ENCODE measurements at places on chromosomes 3 and 15.
A peak's percentile ranks its signal among the peaks of the same experiment; 100 is the strongest.

DNA sequence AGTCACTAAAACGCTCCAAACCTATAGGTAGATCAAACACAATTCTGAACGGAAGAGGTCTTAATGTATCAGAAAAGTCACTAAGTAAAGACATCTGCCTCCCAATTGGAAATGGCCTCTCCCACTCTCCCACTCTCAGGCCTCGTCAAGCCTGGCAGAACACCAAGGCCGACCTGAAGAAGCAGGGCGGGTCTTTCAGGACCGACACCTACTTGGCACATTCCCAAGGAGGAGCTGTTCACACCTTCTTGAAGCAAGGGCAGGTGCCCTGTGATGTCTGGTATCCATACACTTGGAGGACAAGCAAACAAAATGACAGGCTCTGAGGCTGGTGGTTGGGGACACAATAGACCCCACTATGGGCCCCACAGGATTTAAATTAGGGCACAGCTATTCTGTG is 30.0 kb downstream of the XXYLT1 start:
- no peak for DNase-seq

- DNase-seq = no peak
Measured at GRCh38 chr3:187072102-187072501, 67.2 kb downstream of the RPL39L start.

GRCh38 chr3:27680517-27681246 is 41.4 kb downstream of the EOMES start:
- DNase-seq = no peak

DNA sequence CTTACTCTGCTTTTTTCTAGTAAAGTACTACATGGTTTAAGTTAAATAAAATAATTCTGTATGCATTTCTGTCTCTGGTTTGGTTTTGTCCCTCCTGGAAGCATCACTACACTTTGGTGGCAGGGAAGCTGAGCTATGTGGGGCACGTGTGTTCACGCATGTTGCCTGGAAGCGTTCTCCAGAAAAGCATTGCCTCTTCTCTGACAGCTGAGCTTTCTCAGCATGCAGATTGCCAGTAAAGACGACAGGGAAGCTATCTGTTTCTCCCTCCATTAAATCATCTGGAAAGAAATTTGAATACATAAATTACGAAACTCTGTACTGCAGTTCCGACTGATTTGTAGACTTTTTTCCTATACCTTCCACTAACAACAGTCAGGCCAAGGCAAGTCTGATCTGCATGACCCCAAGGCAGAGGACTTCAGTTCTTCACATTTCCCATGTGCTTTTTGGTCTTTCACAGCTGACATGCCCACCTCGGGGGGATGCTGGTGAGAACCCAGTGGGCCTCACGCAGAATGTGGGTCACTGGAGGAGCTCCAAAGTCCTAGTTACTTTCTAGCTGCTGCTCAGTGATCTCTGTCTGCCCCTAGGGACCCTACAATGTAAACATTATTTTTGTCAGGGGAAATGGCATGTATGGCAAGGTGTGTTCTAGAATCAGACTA is 43.0 kb downstream of the PGPEP1L start:
- no peak for DNase-seq

DNA sequence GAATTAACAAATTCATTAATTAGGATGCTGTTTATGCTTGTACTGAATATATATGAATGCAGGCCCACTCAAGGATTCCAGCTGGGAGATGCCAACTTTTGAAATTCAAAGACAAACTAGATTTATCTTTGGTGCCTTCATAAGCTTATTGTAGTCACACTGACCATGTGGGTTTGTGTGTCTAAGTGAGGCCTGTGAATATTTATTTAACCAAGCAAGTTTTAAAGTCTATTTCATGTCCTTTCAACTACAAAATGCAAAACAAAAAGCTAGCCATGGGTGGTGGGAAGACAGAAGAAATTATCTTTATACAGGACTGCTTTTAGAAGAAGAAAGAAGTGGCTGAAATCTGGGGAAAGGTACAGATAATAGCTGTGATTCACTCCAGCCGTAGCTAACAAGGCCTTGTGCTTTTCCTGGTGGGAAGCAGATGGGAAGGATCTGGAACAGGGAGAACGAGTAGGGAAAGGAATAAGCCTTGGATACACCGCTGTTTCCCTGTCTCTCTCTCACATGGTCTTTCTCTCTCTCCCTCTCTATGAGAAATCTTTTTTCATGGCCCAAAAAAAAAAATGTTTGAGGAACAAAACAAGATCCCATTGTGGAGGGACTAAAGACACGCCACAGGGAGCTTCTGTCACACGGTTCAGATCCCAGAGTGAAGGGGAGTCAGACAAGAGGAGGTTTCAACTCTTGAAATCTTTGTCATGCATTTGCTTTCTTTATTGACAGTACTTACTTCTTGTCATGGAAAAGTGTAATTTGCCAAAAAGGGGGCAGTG is 225.5 kb downstream of the RORA start:
- no peak for DNase-seq

GRCh38 chr15:90151989-90152645 is 49.0 kb upstream of the SEMA4B start:
- no peak for DNase-seq

- peak; percentile 94 for DNase-seq
Measured at GRCh38 chr15:81296673-81297072, 27.3 kb downstream of the STARD5 start.

- no peak for DNase-seq
Measured at GRCh38 chr15:57284535-57284934, 91.8 kb upstream of the CGNL1 start.

DNA sequence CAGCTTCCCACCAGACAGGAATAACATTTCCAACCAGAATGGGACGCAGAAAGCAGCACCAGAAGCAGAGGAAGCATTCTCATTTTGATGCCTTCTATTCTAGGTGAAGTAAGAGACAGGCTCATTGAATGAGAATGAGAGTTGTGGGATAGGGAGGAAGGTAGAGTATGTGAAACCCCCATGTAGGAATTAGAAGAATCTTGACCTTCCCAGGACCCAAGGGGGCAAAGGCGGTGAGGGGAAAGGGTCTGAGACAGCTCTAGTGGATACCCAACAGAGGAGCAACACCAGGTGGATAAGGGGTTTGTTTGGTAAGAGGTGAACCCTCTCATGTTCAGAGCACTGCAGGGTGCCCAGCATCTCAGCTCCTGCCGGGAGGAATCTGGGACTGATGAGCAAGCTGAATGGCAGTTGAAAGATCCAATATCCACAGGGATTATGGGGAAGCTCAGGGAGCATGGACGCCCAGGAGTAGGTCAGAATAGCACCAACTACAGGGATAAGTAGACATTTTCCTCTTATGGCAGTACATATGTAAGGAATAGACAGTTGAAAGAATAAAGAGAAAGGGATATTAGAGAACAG is 77.0 kb downstream of the PLCL2 start:
- no peak for DNase-seq

- no peak for DNase-seq
Measured at GRCh38 chr3:132273036-132273435, 44.2 kb upstream of the ACP3 start.

DNA sequence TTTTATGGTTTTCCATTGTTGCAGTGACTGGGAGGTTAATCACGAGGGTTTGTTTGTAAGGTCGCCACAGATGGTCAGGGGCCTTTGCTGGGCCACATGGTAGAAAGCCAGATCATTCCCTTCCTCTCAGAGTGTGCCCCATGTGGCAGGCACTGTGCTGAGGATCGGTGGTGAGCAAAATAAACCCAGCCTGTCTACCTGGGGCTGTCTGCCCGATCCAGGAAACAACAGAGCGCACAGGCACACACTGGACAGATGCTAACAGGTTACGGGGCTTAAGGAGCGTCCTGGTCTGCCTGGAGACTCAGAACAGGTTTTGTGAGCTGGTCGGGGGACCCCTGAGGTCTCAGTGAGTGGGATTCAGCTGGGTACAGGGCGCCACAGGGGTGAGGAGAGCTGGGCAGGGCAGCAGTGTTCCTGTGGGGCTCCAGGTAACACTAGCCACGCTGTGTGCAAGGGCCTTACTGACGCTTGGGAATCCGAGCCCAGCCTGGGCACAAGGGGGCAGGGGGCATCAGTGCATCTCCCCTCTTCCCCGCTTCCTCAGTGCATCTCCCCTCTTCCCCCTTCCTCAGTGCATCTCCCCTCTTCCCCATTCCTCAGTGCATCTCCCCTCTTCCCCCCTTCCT is 136.4 kb downstream of the DNAJB8 start:
- DNase-seq = peak; percentile 53

- no peak for DNase-seq
Measured at GRCh38 chr3:9749296-9749644, 482 bp upstream of the OGG1 start.

DNA sequence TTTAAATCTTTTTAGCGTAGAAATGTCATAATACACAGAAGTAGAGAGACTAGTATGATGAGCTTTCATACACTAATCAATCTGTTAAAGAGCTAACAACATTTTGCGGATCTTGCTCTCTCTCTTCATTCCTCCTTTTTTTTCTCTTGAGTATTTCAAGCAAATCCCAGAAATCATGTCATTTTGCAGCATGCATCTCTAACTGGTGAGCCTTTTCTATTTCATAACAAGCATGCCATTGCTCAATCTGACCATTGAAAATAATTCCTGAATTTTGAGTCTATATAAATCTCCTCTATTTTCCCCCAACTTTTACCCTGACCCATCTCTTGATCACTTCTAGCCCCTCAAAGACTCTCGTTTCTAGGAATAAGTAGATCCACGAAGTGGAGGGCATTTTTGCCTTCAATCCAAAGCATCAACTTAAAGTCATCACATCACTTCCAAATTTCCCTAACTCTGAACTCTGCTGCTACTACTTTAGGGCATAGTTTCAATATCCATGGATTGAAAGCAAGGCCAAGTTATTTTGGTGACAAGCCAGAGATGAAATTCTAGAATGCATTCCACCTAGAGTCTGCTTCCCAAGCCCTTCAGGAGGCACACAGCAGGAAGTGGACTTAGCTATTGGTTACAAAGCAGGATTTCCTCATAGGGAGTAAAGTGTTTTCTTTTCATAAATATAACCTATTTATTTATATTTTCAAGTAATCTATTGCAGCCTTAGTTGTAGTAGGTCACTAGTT is 253.5 kb upstream of the ZPLD1 start:
- DNase-seq = no peak

DNA sequence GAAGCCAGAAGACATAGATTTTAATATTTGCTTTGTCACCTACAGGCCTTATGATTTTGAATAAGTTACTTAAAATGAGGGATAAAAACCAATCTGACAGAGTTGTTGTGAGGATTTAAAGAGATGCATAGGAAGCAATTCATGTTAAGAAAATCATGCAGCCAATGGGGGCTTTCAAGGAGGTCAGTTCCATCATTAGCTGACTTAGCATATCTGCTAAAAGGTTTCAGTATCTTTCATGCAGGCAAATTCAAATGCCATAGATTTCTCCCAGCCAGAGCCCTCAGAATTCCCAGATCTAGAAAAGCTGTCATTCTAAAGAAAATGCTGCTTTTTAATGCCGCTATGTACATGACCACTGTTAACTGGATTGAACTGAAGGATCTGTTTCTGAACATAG is 176.1 kb downstream of the GOLIM4 start:
- no peak for DNase-seq

DNA sequence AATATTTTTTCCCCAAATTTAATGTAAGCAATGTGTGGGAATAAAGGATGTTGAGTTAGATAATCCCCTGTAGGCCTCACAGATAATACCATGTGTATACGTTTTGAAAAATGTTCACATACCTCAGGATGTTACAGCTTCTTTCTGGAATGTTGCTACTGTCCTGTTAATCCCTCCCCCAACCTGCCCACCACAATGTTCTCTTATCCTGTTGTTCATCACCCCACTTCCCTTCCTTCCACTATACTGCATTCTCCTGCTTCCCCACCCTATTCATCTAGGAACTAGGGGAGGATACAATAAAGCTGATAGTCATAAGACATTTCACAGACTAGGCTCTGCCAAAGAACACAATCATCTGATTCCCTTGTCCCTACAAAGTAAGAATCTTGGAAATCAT is 92.1 kb downstream of the IGF2BP2 start:
- no peak for DNase-seq

- no peak for DNase-seq
Measured at GRCh38 chr3:107752202-107752990, 229.6 kb downstream of the BBX start.

- peak; percentile 91 for DNase-seq
Measured at GRCh38 chr15:51077221-51078153, 17.2 kb downstream of the TNFAIP8L3 start.

DNA sequence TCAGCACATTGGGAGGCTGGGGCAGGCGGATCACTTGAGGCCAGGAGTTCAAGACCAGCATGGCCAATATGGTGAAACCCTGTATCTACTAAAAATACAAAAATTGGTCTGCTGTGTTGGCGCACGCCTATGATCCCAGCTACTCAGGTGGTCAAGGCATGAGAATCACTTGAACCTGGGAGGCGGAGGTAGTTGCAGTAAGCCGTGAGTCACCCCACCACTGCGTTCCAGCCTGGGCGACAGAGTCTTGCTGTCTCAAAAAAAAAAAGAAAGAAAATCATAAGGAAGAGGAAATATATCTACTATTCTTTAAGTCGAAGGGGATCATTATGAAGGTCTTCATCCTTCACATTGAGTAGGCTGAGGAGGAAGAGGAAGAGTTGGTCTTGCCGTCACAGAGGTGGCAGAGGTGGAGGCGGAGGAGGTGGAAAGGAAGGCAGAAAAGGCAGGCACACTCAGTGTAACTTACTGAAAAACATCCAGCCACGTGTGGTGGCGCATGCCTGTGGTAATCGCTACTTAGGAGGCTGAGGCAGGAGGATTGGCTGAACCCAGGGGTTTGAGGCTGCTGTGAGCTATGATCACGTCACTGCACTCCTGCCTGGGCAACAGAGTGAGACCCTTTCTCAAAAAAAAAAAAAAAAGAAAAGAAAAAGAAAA is 14.2 kb downstream of the CSK start:
- no peak for DNase-seq

Measured in spleen (tissue), 13 donors.